ENCODE measurements at places on chromosomes 1 and 21. TPM values are rescaled to one million over a fixed set of nuclear protein-coding genes. Genes with fewer than 3 reads are reported as not detected.

GRCh38 chr1:25732821-25733220, 67.2 kb upstream of the SELENON start:
- no peak for DNase-seq

DNA sequence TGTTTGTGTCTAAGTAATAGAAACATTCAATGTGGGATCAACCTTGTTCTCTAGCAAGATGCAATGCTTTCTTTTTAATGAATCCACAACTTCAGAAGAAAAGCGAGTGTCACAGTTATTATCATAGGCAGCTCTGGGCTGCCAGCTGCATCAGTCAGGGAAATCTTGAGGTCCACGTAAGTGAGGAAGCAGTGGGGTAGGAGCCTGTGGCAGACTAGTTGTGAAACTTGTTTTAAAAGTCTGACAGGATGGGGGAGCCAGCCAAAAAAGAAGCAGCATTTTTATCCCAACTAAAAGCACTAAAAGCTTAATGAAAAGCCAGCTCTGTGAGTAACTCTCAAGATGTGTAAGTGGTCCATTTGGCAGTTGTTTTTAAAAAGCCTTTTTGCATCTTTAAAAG, 113.1 kb downstream of the ZNF326 start:
- no peak for DNase-seq

SERPINC1 gene
- 1.0 TPM for total RNA-seq

- no peak for DNase-seq
Observed at GRCh38 chr1:199269241-199269640, 630.4 kb downstream of the PTPRC start.

- no peak for DNase-seq
Observed at GRCh38 chr1:40690771-40691537, 550 bp upstream of the NFYC start.

- peak; percentile 73 for DNase-seq
Observed at GRCh38 chr1:150281221-150281757, 1.1 kb upstream of the CIART start.

DNA sequence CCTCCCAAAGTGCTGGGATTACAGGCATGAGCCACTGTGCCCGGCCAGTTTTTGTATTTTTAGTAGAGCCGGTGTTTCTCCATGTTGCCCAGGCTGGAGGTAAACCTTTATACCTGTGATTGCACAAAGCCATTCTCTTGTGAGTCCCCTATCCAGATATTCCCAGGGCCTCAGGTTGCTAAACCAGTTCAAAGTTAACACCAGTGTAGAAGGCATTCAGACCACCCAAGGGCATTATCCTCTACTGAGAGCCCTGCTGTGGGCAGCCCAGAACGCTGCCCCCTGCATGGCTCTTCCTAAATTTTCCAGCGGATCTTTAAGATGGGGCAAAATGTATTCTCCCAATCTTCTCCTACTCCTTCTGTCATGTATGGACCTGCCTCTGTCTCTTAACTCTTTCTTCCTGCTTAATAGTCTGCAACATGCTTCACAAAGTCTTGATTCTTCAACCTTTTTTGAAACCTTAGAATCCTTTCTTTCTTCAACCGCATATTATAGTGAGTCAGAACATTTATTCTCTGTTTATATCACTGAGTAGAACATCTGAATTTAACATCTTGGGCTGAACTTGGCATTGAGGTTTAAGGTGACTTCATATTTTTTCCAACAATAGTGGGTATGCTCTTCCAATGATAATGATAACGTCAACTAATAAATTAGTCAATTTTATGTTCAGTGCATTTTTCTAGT, 36.0 kb downstream of the UBE4B start:
- DNase-seq = no peak

DNA sequence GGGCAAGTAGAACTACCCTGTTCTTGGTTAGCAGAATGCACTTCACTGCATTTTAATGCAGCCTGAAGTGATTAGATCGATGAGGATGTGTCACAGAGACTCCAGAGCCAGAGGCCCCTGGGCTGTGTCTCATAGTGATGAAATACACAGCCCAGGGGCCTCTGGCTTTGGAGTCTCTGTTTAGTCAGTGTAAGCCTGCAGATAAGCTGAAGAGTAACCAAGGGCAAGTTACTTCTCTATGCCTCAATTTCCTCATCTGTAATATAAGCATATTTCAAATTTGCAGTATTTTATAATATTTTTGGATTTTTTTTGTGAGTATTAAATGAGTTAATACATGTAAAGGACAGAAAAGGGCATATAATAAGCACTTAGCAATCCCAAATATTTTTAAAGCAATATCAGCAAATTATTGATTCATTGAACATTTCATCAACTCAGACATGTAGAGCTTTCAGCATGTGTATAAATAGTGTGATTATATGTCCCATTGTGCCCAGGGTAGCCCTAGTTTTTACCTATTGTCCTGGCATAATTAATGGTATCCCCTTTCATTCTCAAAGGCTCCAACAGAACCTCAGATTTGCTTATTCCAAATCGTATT, 23.6 kb upstream of the APOBEC4 start:
- no peak for DNase-seq

DNA sequence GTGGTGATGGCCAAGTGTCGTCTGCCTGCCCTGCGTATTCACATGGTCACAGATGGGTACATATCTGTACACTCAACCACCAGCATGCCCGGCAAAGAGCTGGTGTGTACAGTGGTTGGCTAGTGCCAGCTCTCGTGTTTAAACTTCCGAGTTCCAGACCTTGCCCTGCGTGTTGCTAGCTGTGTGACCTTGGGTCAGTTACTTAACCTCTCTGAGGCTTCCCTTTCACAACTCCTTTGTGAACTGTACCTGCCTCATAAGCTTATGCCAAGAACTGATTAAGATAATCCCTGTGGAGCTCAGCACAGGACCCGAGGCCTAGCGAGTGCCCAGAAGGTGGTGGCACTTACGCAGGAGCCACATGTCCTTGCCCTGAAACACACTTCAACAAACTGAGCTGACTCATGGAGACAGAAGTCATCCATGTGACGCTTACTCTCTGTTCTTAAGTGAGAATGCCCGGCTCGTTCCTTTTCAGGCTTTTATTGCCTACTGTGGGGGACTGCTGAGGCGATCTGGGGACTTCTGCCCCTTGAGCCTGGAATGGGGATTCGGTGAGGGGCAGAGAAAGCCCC, 55.4 kb downstream of the ALPL start:
- DNase-seq = no peak
